ENCODE measurements at places on chromosomes 11 and 22.

- no peak for DNase-seq
Measured at GRCh38 chr11:45168366-45169130, 22.1 kb downstream of the PRDM11 start.

GRCh38 chr22:19755145-19755710 is 5.3 kb upstream of the TBX1 start:
- no peak for DNase-seq

GRCh38 chr11:76337469-76337868 is 43.5 kb downstream of the THAP12 start:
- no peak for DNase-seq

DNA sequence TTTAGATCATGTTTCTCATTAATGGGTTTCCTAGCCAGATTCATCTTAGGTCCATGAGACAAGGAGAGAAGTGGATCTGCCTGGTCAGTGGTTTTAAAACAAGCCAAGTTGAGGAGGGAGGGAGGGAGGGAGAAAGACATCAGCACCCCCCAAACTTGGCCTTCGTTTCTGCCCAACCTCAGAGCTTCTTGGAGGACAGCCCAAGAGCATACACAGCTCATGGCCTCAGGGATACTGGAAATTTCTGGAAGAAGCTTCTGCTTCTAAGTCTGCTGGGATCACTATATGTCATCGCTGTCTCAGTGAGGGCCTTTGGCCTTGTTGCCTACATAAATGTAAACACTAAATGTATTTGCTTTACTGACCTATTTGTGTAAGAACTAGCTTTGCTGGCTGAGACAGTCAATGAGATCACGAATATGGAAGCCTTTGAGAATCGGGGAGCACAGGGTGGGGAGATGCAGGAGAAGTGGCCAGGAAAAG is 375.1 kb downstream of the BUD13 start:
- no peak for DNase-seq

- DNase-seq, result no peak
Measured at GRCh38 chr11:59872076-59872475, 5.8 kb upstream of the TCN1 start.

DNA sequence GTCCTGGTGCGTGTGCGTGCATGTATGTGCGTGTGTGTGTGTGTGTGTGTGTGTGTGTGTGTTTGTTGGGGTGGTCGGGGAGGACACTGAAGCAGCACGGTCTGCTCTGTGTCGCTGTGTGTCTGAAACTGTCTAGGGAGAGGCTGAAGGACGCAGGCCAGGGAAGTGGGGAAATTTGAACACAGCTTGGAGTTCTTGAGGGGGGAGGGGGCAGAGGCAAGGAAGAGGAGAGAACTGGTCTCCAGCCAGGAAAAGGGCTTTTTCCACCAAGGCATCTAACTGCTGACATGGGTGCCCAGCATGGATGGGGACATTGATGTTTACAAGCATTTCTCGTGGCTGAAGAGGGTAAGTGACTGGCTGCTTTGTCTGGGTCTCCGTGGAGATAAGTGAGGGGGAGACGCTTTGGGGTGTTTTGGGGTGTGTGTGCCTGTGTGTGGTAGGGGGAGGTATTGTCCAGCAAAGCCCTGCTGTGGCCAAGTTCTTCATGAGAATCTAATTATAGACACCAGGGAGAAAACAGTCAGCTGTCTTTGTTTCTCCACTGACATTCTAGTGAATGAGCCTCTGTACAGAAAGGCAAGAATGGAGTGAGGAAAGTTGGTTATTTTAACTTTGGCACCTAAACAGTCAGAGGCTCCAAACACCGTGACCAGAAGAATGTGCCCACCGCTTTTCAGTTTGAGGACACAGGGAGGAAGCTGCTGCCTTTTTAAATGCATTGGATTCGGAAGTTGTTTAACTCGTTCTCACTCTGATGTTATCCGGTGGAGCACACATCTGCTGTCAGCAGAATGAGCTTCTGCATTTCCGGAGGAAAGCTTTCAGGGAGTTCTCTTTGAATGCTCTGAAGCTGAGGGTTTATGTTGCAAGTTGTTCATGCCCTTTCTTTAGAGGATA is 63.7 kb downstream of the PPFIBP2 start:
- DNase-seq, result peak; percentile 37

DNA sequence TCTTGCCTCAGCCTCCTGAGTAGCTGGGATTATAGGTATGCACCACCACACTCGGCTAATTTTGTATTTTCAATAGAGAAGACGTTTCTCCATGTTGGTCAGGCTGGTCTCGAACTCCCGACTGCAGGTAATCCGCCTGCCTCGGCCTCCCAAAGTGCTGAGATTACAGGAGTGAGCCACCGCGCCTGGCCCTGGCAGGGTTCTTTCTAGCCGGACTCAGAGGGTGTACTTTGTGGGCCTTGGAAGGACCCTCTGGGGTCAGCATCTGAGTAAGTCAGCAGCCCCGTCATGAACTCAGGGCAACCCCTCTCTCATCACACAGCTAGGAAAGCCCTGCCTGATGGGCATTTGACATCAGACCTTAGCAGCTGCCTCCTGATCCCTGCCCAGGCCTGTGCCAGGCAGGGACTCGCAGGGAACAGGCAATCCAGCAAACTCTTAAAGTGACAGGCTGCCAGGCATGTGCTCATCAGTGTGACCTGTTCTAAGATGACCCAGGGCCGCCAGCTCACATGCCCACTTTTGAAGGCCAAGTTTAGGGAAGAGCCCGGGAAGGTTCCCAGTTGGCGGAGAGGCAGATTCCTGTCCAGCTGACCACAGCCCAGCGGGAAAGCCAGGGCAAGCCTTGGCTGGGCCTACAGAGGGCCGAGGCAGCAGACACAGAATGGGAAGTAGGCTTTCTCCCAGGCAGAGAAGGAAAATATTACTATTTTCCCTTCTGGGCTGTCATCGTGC is 92.9 kb downstream of the MORC2 start:
- DNase-seq, result peak; percentile 63

GRCh38 chr11:74634537-74634936 is 42.2 kb downstream of the POLD3 start:
- DNase-seq, result no peak

DNA sequence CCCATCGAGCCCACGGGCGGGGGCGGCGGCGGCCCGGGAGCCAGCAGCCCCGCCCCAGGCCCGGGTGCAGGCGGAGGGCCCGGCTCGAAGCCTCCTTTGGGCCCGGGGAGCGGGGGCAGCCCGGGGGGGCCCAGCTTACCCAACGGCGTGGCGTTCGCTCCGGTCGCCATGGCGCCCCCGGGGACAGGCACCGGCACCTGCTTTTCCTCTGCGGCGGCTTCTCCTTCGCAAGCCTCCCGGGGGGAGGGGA is 194 bp downstream of the SF1 start:
- DNase-seq, result no peak
